ENCODE measurements at places on chromosomes 12 and 14. TPM values are rescaled to one million over a fixed set of nuclear protein-coding genes. Genes with fewer than 3 reads are reported as not detected.

FOXG1 gene
- not detected for total RNA-seq

DNA sequence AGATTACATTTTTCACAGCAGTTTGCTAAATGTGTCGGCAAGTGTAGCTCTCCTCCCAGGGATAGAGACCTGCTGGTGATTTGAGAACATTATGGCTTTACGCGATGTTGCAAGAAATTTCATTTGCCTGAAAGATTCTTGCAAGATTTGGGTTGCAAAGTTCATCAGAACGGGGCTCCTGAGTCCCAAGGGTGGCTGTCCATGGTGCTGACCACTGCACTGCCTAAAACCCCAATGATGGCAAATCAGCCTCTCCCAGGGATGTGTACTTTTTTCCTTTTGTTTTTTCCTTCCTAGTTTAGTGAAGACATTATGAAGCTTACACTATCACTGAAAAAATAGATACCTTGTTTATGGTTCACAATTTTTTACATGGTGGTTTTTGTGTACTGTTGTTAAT lies 85.4 kb downstream of the WSCD2 start:
- no peaks in the 10 kb centered on the region for H3K4me1 ChIP-seq
- peaks cover 22% of the 10 kb centered on the region for H3K27me3 ChIP-seq

DNA sequence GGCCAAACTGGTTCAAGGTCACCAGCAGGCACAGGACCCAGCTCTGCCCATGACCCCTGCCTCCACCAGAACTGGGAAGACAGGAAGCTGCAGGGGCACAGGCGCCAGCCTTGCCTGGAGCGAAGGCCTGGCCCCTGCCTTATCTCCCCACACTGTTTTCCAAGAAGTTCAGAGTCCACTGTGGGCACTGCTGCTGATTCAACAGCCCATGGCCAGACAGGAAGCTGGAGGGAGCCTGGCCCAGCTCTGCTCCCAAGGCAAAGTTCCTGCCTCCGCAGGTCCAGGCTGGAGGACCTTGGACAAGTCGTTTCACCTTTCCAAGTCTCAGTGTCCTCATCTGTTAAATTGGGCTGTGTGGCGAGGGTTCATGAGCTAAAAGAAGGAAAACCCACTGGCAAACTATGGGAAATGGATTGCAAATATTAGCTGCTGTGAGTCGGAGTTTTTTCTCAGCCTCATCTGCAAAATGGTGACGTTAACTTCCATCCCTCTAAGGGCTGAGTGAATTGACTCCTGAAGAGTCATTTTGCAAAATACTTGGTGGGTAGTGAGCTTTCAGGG lies 1.2 kb downstream of the PHETA1 start:
- H3K27me3 ChIP-seq = no peaks in the 10 kb centered on the region
- peak overlapping the region; percentile 68 for H3K4me3 ChIP-seq
- DNase-seq = no peak
- H3K36me3 ChIP-seq = no peaks in the 10 kb centered on the region
- no peak overlapping the region for H3K27ac ChIP-seq

- peaks cover 3% of the 10 kb centered on the region for H3K27me3 ChIP-seq
- no peak overlapping the region for H3K27ac ChIP-seq
- no peak for DNase-seq
- H3K4me3 ChIP-seq = no peak overlapping the region
Measured at GRCh38 chr12:126950266-126950665, 1316.7 kb upstream of the TMEM132C start.

Measured in activated naive CD8-positive, alpha-beta T cell treated with anti-CD3 and anti-CD28 coated beads for 36 hours (primary cell).